ENCODE measurements at places on chromosomes 7 and 10.

DNA sequence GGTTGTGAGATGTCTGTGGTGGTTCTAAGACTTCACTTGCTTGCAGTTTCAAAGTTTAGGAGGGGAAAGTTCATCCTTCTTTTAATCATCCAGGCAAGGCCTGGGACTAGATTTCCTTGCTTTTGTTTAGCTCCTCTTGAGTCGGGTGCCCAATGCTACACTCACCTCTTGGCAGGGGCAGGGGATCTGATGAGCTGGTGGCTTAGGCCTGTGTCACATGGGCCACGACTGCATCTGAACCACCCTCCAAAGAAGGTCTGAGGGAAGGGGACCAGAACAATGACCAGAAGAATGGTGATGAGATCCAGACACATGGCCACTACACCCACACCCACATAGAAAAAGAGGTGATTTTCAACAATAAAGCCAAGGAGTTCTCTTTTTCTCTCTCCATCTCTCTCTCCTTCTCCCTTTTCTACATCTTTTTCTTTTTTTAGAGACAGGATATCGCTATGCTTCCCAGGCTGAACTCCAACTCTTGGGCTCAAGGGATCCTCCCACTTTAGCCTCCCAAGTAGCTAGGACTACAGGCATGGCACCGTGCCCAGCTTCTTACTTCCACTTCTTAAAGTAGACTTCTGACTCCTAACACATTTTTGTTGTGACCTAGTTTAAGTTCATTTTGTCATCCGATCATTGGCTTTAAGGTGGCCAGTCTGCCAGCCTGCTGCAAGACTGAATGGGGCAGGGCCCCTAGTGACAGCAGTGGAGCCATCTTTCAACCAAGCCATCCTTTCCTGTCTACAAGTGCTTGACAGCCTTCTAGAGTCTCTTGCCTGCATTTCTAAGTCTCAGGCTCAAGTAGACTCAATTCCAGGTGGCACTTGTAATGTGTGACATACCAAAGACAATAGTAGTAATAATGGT, 350.9 kb downstream of the RNLS start:
- DNase-seq = no peak

- DNase-seq = no peak
Observed at GRCh38 chr7:6705959-6706665, 635 bp downstream of the ZNF12 start.

DNA sequence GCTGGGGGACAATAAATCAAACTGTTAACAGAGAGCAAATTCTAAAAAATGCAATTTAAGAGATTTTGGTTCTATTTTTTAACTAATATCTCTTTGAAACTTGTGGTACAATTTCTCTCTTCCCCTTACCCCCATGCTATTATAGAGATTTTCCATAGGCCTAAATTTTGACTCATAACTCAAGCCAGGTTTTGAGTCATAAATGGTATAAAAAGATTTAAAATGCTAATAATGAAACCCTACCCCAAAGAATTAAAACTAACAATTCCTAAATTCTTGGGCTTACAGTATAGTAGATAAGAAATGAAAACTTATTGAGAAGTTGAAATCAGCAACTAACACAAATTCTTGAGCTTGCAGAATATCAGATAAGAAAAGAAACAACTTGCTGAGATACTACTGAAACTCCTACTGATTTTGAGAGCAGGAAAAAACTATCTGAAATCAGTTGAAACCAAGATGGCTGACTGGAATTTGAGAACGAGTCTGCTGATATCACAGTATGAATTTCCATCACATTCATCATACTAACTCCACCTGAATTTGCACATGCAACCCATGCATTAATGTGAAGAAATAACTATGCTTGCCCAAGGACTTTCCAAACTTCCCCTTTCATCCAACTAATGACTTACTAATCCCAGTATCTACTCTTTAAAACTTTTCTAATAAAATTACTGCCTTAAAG, 36.3 kb downstream of the POT1 start:
- DNase-seq = no peak

GRCh38 chr7:96686305-96686704, 23.3 kb downstream of the SEM1 start:
- DNase-seq = no peak

DNA sequence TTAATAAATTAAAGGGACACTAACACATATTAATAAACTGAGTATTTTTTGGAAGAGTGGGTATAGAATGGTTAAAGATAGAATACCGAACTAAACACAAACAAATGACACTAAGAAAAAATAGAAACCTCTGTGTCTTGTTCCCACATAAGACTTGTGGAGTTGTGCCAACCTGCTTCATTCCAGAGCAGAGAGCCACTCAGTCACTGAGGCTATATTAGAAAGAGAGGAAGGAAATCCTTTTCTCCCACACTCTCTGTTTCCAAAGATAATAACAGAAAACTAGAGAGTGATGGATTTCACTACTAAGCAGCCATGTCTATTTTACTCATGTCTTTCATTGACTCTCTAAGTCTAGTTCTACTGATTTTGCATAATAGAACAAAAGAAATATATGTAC, 26.0 kb downstream of the CTNNA3 start:
- no peak for DNase-seq

GRCh38 chr7:158933468-158934139, 77.2 kb downstream of the DYNC2I1 start:
- DNase-seq = no peak

- no peak for DNase-seq
Observed at GRCh38 chr10:29535012-29535777, 99.6 kb downstream of the SVIL start.

GRCh38 chr7:149883452-149883861, 9.7 kb downstream of the ATP6V0E2 start:
- no peak for DNase-seq
